H1 (cell line): ENCODE measurements at places on chromosomes 11 and 22.

DNA sequence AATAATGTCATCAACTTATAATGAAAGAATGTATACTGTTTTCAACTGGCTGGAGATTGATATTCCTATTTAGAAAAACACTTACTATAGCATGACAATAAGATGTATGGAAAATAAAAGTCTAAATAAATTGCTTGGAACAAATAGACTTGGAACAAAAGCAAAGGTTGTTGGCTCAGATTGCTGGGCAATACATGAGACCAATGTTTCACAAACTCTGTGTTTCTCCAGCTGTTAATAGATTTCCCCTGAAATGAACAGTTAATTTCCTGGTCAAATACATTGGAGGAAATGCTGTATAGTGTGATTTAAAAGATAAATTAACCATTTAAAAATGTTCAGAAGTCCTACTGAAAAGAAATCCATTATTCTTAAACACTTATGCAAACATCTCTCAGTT, 40.1 kb upstream of the CTSC start:
- DNase-seq = no peak

DNA sequence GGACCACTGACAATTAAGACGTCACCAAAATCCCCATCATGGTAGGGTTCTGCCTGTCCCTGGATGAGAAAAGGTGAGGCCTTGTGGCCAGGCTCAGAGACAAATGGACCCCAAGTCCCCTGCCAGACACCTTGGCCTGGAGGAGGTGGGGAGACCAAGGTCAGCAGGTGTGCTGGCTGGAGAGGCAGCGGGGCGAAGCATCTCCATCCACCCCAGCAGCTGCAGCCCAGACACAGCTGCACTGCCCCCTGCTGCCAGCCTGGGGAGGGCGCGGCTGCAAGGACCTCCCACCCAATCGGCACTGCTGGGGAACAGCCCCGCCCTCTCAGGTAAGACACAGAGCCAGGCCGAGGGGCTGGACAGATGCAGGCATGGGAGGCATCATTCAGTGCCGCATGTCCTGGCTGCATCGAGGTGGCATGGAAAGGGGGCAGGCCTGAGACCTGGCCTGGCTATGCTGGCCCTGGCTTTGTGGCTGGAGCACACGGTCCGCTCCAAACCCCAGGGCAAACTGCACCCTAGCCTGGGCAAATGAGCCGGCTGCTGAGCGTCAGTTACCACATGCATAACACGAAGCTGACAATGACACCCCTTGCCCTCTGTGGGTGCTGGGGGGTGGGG, 12.2 kb upstream of the MFNG start:
- peak; percentile 90 for DNase-seq

DNA sequence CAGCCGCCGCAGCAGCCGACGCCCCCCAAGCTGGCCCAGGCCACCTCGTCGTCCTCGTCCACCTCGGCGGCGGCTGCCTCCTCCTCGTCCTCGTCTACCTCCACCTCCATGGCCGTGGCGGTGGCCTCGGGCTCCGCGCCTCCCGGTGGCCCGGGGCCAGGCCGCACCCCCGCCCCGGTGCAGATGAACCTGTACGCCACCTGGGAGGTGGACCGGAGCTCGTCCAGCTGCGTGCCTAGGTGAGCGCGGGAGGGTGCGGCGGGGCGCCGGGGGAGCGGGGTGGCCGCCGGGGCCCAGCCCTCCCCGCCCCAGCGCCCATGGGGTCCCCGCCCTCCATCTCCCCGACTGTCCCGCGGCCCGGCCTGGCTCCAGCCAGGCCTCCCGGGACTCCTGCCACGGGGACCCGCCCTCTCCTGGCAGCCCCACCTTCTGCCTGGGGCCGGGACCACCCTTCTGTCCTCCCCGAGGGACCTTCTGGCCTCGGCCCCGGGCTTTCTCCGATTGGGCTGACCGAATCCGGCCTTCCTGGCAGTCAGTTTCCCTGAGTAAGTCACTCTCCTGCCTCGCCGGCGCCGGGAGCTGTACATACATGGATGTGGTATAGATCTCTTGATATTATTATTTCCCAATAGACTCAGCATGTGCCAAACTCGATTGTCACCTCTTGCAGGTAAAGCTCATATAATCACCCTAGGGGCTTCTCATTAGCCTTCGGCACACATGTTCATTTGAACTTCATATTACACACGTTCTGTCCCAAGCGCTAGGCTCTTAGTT, 720 bp downstream of the PACS1 start:
- DNase-seq = peak; percentile 71

DNA sequence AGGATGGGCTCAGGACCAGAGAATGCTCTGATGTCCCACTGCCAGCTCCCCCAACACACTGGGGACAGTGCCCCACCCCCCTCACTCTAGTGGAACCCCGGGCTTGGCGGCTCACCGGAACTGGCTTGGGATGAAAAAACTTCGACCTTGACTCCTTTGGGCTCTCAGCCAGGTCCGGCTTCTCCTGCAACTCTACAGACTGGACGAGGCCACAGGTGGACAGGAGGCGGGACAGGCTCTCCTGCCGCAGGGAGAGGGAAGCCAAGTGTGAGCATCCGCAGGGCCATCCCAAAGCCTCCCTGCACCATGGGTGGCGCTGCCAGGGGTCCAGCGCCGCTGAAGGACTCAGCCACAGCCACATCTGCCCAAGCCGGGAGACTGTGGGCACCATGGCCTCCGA, 3.7 kb downstream of the RRP7A start:
- no peak for DNase-seq

- DNase-seq = no peak
Observed at GRCh38 chr11:69703453-69703767, 412 bp downstream of the FGF19 start.

DNA sequence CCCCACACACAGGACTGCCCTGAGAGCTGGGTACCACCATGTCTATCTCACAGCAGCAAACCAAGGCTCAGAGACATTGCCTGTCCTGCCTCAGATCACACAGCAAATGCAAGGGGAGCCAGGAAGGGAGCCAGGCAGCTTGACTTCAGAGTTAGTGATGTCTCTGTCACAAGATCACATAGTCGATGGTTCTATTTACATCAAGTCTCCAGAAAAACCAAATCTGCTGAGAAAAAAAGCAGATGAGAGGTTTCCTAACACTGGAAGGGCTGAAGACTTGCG, 16.1 kb downstream of the SCUBE1 start:
- DNase-seq = no peak

DNA sequence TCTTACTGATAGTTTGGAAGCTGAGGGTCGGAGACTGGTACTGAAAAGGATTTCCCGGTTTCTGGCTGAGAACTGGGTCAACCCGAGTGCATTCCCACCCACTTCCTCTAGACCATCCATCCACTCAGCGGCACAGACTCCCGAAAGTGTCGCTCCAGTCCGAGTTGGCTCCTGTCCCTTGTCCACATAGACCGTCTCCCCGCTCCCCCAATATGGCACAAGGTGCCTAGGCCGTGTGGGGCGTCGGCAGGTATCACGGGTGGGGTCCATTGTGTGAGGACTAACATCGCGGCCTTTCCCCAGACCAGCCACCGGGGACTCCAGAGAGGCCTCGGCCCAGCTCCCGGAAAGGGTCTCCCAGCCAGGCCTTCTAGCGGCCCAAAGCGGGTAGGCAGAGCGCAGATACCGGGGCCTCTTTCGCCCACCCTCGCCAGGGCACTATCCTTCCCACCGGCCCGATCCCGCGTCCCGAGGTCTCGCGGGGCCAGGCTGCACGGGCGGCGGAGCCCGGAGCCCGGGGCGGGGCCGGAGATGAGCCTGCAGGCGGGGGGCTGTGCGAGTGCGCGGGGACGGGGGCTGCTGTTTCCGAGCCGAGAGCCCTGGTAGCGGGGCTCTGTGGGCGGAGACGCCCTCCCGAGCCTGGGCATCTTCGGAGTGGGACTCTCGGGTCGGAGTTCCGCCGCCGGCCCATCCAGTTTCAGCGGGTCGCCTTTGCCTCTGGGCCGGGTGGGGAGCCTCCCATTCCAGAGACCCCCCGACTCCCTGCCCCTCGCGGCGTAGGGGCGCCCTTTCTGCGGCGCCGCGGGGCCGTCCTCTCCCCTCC, 21.1 kb downstream of the SERPINH1 start:
- DNase-seq = no peak

- no peak for DNase-seq
Observed at GRCh38 chr11:16793511-16793910, 55.1 kb downstream of the C11orf58 start.

DNA sequence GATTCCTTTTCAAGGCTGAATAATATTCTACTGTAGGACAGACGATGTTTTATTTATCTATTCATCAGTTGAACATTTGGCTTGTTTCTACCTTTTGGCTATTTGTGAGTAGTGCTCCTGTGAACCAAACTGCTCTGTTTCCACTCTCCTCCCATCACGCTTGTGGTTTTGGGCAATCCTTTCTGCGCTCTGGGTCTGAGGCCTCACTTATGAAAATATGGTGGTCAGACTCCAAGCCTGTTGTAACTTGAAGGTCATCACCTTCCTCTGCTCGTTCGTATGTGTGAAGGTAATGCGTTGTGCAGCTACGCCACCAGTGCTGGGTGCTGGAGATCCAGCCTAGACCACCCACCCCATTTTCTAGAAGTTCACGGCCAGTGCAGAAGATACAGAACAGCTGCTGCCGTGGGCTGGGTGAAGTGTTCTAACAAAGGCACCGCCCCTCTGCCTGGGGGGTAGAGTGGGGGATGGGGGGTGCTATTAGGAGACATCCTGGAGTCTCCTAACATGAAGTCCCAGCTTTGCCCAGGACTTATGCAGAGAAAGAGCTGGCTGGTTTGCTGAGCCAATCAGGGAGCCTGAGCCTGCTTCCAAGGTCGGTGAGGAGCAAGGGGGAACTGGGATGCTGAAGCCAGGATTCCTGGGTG, 21.0 kb downstream of the PTPN5 start:
- no peak for DNase-seq

DNA sequence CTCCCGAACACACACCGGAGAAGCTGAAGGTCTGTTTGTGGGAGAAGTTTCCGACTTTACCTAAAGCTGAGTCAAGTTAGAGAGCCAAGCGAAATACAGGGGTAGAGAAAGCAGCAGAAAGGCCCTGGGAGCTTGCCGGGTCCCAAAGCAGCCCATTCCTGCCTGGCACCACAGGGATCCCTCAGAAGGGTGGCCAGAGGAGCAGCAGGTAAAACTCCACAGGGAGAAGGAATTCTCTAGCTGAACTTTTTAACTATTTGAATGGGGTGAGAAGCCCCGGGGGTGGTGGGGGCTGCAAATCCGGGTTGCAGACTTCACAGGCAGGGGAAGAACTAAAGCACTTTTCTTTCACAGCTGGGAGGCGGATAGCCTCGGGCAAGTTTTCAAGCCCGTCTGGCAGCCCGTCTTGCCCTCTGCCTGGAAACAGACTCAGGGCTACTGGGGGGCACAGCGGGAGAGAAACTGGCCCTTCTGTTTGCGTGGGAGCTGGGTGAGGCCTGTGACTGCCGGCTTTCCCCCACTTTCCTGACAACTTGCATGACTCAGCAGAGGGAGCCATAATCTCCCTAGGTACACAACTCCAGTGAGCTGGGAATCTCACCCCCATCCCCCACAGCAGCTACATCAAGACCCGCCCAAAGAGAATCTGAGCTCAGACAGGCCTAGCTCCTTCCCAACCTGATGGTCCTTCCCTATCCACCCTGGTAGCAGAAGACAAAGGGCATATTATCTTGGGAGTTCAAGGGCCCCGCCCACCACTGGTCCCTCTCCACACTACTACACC, 311.0 kb downstream of the SBF2 start:
- DNase-seq = peak; percentile 75

- no peak for DNase-seq
Observed at GRCh38 chr22:49302530-49302929, 525.1 kb downstream of the BRD1 start.

DNA sequence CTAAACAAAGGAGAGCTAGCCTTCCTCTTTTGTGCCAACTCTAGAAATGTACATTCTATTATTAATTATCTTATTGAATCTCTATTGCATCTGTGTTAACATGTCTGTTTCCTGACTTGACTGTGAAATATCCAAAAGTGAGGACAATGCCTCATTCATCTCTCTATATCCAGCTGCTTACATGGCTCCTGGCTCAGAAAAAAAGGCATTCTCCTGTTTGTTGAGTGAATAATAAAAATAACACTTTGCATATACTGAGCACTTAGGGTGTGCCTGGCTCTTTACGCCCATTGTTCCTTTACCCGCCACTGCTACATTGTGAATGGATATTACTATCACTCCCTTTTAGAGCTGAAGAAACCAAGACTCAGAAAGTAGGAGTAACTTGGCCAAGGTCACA, 19.9 kb downstream of the NRXN2 start:
- DNase-seq = no peak

GRCh38 chr11:112223121-112223520, 3.1 kb upstream of the PTS start:
- DNase-seq = no peak

- no peak for DNase-seq
Observed at GRCh38 chr22:20237480-20238440, 30.4 kb downstream of the RTN4R start.

GRCh38 chr11:69278091-69278867, 15.7 kb upstream of the MYEOV start:
- no peak for DNase-seq

- no peak for DNase-seq
Observed at GRCh38 chr11:27571154-27571810, 64.7 kb upstream of the LIN7C start.

GRCh38 chr22:32574411-32574810, 99.8 kb downstream of the FBXO7 start:
- DNase-seq = no peak

- DNase-seq = no peak
Observed at GRCh38 chr11:125132071-125132470, 20.6 kb upstream of the TMEM218 start.

DNA sequence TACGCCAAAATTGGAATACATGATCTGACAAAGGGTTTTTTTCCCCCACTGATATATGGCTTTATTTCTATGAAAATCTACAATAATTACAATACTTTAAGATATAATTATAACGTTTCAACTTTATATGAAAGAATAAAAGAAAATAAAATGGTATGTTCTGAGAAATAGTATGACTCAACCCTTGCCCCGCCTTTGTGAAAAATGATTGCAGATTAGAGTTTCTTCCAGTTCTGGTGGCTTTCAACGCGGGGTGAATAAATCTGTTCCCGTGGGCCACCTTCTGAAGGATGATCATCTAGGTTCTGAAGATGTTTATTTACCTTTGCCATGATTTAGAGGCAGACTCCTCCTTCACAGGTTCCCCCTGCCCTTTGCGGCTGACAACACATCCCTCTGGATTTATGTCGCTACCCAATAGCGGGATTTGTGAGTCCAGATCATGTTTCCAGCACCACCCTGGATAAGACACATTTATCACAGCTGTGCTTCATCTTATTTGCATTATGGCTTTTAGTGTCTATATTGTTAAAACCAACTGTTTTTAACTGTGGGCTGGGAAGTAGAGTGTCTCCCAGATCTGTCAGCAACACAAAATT, 607.0 kb upstream of the KIRREL3 start:
- DNase-seq = no peak

DNA sequence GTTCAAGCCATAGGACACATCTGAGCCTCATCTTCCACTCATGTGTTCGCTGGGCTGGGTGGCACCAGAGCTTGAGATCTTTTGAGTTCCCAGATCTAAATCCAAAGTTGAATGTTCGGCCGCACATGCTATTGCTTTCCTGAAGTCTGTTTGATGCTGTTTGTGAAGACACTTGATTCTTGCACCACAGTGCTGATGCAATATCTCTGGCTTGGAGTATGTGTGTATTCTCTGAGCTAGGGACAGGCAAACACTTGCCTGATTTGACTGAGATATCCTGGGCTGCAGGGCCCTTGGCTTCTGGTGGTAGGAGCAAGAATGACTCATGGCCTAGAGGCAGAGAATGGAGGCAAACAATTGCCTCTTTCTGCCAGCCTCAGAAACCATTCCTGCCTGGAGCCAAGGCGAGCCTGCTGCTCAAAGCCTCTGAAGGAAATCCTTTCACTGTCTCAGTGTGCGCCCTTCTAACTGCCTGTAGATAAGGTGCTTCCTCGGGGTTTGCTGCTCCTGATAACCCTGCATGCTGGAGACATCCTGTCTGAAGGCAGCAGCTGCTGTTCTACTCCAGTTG, 73.0 kb downstream of the CYB5R2 start:
- DNase-seq = no peak
